ENCODE measurements at places on chromosomes 3 and 15. TPM values are rescaled to one million over a fixed set of nuclear protein-coding genes. Genes with fewer than 3 reads are reported as not detected.

Gene NR2F2
- total RNA-seq: 20.2 TPM

Gene AMOTL2
- total RNA-seq: 52.5 TPM

Gene SOX2
- 0.37 TPM for total RNA-seq

Gene GXYLT2
- total RNA-seq: 1.1 TPM

Gene USP4
- total RNA-seq: 13.4 TPM

Gene AADAC
- total RNA-seq: 12.2 TPM

Gene A4GNT
- total RNA-seq: not detected

Gene MESP2
- total RNA-seq: 0.24 TPM

Gene SLC22A13
- total RNA-seq: not detected

Gene TTLL13
- 0.14 TPM for total RNA-seq

Gene STAC
- total RNA-seq: 2.2 TPM

Gene IQCF5
- not detected for total RNA-seq

Gene C3orf22
- not detected for total RNA-seq

Gene PLSCR5
- not detected for total RNA-seq

Gene PARP14
- total RNA-seq: 7.5 TPM

Gene UPK1B
- total RNA-seq: 14.3 TPM

Gene ADGRG7
- total RNA-seq: not detected

Gene PP2D1
- not detected for total RNA-seq

Gene MME
- total RNA-seq: not detected

Gene C3orf20
- 0.08 TPM for total RNA-seq

Gene CLK3
- 32.0 TPM for total RNA-seq

Gene PRSS50
- not detected for total RNA-seq

Gene C3orf52
- 11.7 TPM for total RNA-seq

Gene ANKRD63
- 0.46 TPM for total RNA-seq

Gene CEP152
- 3.9 TPM for total RNA-seq

Gene MINDY4B
- not detected for total RNA-seq

Gene TBC1D5
- 19.1 TPM for total RNA-seq

Gene THRB
- 1.1 TPM for total RNA-seq

Gene CHL1
- not detected for total RNA-seq

Gene BLM
- 12.3 TPM for total RNA-seq

Data from A549 treated with Hydrocortisone at 1 μM for 4 hours (cell line).